Metanephros (tissue), 2 donors: ENCODE measurements at places on chromosomes 11 and 22. TPM values are rescaled to one million over a fixed set of nuclear protein-coding genes. Genes with fewer than 3 reads are reported as not detected.

OR4C45 gene
- total RNA-seq: not detected

NPAS4 gene
- total RNA-seq: 3.1 TPM

FOLH1 gene
- 9.9 TPM for total RNA-seq

PDE2A gene
- total RNA-seq: 26.7 TPM

KCNQ1 gene
- 17.4 TPM for total RNA-seq

NXPE1 gene
- not detected for total RNA-seq

OMP gene
- 1.2 TPM for total RNA-seq

LRRN4CL gene
- 5.4 TPM for total RNA-seq

PDGFB gene
- 15.8 TPM for total RNA-seq

SLC22A12 gene
- total RNA-seq: 4.6 TPM

ROM1 gene
- 1.6 TPM for total RNA-seq

IGSF9B gene
- total RNA-seq: 6.8 TPM

MMP11 gene
- 36.6 TPM for total RNA-seq

NCR3LG1 gene
- total RNA-seq: 1.8 TPM

KIRREL3 gene
- total RNA-seq: 6.1 TPM

MS4A4A gene
- 7.9 TPM for total RNA-seq

PARVA gene
- 47.3 TPM for total RNA-seq

GPR83 gene
- total RNA-seq: 0.41 TPM

VPS26B gene
- 40.8 TPM for total RNA-seq

TMEM132A gene
- 55.6 TPM for total RNA-seq

HBG1 gene
- 65.3 TPM for total RNA-seq
